Stimulated activated CD4-positive, alpha-beta T cell treated with anti-CD3 and anti-CD28 coated beads, Interleukin-1b, Interleukin-23, amount 100 ng/mL, for 1 hour (primary cell): ENCODE measurements at places on chromosomes 1 and 21.

DNA sequence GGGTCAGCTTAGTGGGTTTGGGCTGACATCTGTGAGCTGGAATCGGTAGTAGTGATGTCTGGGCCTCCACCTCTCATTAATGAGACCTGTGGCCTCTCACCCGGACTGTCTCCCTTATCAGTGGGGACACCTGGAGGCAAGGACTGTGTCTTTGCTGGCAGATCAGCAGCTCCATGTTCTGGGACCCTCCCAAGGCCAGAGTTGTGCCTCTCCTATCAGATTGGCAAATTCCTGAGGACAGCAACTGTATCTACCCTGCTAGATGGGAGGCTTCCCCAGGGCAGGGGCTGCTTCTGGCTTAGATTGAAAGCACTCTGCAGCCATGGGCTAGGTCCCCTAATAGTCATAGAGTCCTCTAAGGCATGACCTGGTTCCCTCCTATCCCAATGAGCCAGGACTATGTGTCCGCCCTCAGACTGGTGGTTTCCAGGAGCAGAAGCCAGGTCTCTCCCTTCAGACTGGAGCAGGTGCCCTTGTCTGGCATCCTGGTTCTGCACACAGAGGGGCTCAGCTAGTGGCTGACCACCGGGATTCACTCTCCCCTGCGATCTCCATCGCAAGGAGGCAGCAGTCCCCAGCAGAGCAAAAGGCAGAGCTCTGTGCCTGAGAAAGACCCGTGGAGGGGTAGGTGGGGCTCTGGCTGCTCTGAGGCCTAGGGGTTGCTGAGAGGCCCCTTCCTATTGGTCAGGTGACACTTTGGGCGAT, 5.8 kb downstream of the DRAXIN start:
- DNase-seq = no peak

DNA sequence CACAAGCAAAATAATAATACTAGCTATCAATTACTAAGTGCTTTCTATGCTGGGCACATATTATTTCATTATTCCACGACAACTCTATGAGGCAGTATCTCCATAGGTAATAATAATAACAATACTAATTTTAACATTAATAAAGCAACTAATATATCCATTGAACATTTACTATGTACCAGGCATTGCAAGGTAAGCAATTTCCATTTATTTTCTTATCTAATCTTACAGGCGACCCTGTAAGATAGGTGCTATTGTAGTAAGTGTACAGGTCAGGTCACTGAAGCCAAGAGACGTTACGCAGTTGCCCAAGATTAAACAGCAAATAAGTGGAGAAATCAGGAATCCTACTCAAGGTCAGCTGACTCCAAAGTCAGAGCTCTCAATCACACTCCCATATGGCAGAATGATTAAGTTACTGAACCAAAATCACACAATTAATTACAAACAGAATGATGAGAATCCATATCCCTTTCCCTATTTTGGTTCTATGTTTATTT, 198.4 kb downstream of the SLC45A1 start:
- DNase-seq = no peak

DNA sequence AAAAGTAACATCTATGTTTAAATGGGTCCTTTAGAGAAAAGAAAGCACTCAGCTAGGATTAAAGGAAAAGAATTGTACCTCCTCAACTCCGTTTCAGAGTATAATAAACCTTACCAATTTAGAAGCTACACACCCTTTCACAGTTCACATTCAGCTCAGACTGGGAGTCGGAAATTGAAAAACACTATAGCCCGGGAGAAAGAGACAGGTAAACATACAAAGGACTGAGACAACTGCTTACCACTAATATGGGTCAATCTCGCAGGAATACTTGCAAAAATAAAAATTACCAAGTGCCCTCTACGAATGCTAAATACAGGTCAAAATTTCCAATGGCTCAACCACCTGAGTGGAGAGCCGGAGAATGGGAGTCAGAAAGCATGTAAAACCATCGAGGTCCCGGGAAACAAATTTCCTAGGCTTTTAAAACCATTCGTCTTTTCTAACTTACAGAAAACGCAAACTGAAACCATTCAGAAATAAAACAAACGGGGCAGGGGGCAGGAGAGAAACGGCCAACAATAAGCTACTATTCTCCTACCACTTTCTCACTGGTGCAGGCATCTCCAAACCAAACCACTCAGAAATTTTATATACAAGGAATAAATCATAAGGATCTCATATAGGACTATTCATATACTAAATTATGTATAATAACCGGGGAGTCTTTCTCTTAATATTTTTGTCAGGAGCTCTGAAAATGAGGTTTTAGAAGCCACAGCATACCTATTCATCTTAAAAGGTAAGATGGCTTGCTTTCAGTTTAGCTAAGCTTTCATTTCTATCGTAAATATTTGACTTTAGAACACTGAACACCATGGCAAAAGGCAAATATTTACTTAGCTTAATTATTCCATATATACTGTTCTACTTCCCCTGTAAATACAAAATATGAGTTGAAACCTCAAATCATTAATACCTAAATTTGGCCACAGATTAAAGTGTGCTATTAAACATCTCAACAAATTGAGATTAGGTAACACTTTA, 136.5 kb downstream of the RERE start:
- DNase-seq = no peak

DNA sequence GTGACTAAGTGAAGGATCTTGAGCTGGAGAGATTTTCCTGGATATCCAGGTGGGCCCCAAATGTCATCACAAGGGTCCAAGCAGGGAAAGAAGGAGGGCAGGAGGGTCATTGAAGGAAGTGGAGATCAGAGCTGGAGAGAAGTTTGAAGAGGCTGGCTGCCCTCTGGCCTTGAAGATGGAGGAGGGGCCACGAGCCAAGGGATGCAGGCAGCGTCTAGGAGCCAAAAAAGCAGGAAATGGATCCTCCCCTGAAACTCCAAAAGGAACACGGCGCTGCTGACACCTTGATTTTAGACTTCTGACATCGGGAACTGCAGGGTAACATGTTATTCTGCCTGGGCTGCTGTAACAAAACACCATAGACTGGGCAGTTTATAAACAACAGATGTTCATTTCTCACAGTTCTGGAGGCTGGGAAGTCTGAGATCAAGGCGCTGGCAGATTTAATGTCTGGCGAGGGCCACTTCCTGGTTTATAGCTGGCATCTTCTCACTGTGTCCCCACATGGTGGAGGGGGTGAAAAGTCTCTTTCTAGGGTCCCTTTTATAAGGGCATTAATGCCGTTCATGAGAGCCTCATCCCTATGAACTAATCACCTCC, 28.8 kb upstream of the ZBTB21 start:
- DNase-seq = no peak

DNA sequence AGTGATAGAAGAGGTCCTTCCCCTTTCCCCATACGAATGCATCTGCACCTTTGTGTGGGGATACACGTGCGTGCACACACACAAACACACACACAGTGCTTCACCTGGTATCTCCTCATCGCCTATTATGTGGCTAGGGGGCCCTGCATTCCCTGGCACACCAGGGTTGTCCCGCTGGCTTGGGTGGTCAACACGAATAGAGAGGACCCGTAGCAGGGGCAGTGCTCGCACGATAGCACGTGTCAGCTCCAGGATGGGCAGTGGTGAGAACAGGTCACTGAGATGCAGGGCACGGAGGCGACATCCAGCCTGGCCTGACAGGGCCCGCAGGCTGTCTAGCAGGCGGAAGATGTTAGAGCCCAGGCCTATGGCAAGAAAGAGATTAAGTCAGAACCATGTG, 22.4 kb downstream of the LRRC41 start:
- DNase-seq = no peak

DNA sequence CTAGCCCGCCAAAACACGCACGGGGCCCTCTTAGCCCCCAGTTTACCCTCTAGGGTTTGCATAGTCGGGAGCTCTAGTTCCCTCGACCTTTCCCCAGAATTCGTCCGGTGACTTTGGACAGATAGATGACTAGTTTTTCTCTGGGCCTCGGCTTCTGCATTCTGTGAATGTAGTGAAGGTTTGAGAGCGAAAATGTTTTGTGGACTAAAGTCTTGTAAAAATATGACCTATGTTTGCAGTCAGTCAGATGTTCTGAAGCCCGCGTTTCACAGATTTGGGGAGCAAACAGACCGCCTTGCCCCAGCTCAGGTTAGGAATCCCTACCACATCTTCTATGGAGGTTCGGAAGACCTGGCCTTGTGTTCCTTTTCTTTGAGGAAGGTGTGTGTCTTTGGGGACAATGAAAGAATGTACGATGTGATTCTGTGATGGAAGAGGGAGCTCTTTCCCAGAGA, 401 bp downstream of the UQCRH start:
- DNase-seq = no peak

- DNase-seq = no peak
Observed at GRCh38 chr1:183379951-183380350, 38.2 kb downstream of the NMNAT2 start.

- no peak for DNase-seq
Observed at GRCh38 chr1:184891440-184891839, 82.9 kb downstream of the NIBAN1 start.

DNA sequence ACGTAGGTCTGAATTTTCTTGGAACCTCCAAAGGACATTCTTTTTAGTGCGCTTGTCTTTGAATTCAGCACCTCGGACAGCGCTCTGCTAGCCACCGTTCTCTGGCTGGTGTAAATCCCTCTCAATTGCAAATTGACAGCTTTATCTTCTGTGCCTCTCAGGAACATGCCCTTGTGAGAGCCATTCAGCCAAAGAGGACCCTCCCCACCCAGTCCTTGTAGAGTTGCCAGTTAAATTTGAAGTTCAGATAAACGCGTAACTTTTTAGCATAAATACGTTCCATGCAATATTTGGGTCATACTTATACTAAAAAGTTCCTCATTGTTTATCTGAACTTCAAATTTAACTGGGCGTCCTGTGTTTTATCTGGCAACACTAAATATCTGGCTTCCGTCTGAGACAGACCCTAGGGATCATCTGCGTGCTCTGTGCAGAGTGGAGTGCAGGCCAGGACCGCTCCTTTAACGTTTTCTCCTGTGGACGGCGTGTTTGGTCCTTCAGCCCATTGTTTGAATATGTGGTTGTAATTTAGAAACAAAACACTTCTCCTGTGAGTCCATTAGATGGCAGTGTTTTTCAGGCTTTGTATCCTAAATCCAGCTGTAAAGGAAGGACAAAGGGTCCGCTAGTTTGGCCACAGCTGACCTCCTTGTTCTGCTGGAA, 7.0 kb downstream of the KCNAB2 start:
- DNase-seq = peak; percentile 26

- DNase-seq = no peak
Observed at GRCh38 chr21:38933731-38934130, 128.0 kb downstream of the ETS2 start.

GRCh38 chr1:11985851-11986250, 5.6 kb downstream of the MFN2 start:
- no peak for DNase-seq

DNA sequence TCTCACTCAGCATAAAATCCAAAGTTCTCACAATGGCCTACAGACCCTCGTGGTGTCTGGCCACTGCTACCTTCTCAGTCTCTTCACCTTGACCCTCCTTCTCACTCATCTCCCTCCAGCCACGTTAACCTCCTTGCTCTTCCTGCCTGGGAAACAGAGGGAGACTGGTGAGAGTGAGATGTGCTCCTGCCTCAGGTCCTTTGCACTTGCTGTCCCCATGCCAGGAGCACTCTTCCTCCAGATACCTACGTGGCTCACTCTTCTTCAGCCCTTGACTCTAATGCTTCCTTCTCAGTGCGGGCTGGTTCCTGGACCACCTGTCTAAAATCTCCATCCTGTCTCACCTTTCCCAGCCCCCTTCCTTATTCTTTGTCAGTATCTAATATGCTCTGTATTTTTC, 24.7 kb downstream of the TRIM62 start:
- DNase-seq = no peak

- no peak for DNase-seq
Observed at GRCh38 chr1:178465011-178465410, 31.8 kb downstream of the CLEC20A start.

- no peak for DNase-seq
Observed at GRCh38 chr1:178594133-178594532, 81.2 kb downstream of the TEX35 start.

GRCh38 chr1:230185076-230186001, 118.3 kb downstream of the GALNT2 start:
- no peak for DNase-seq

- no peak for DNase-seq
Observed at GRCh38 chr1:201001962-201002361, 21.6 kb downstream of the KIF21B start.

DNA sequence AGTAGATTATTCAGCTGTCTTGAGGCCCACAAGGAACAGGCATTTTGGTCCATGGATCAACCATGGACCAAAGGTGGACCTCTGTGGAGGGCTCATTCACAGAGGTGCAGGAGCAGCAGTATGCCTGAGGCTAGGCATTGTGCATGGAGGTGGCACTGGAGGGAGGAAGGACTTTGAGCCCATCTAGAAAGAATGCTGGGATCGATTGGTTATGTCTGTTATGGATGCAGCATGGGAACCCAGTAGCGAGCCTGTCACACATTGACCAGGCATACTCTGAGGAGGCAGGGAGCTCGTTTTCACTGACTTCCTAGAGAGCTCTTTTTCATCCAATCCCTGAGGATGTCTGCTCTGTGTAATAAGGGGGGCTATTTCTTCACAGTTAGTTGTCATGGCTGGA, 75.5 kb downstream of the KCNN3 start:
- no peak for DNase-seq

GRCh38 chr1:235069577-235070563, 58.8 kb downstream of the TOMM20 start:
- DNase-seq = no peak

DNA sequence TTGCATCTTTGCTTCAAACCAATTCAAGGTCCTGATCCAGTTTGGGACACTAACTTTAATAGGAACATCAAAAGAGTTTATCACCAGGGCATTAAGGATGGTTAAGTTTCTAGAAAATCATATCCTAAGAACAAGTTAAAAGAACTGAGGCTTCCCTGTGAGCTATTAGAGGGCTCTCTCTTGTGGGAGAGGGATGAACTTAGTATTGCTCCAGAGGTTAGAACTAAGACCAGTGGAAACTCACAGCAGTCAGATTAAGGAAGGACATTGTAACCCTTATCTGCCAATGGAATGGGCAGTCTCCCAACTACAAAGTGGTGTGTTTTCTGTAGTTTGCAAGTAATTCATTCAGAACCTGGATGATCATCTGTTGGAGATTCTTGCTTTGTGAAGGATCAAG, 36.8 kb downstream of the UBE2U start:
- no peak for DNase-seq

DNA sequence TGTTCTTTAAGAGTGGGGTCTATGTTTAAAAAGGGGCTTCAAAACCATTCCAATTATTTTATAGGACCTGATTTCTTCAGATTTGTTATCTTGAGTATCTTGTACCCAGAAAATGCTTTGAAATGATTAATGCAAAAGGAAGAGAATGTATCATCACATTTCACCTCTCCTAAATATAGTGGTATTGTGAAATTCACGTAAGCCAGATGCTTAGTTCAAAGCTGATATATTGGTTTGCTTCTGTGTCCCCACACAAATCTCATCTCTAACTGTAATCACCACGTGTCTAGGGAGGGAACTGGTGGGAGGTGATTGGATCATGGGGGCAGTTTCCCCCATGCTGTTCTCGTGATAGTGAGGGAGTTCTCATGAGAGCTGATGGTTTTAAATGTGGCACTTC, 8.5 kb downstream of the SOAT1 start:
- no peak for DNase-seq

- peak; percentile 25 for DNase-seq
Observed at GRCh38 chr21:38219049-38219628, 37.7 kb upstream of the KCNJ15 start.

- DNase-seq = no peak
Observed at GRCh38 chr1:205604825-205605505, 26.8 kb downstream of the ELK4 start.
